Amniotic stem cell (primary cell): ENCODE measurements at places on chromosomes 7 and 10.

DNA sequence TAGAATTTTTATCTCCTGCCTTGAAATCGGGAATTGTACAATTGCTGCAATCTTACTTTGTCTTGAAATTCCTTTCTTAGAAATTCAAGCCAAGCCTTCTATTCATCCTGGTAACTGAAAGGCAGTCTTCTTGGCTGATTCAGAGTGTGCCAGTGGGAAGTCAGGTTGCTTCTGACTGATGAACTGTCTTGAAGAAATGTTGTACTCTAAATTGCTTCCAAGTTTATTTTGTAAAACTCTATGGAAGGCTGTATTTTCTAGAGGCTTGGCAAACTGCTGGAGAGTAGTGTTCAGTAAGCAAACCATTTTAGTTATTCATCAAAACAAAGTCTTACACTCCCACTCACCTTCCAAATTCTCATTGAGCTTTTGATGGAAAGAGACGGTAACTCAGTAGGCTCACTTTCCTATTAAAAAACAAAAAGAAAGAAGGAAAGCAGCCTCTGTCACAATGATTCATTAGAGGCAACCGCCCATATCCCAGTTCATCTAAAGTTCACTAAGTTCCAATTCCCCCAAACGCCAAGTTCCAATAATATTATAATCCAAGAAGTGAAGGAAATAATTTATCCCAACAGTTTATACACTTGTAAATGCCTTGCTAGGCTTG is 187.9 kb upstream of the MALRD1 start:
- DNase-seq: no peak

DNA sequence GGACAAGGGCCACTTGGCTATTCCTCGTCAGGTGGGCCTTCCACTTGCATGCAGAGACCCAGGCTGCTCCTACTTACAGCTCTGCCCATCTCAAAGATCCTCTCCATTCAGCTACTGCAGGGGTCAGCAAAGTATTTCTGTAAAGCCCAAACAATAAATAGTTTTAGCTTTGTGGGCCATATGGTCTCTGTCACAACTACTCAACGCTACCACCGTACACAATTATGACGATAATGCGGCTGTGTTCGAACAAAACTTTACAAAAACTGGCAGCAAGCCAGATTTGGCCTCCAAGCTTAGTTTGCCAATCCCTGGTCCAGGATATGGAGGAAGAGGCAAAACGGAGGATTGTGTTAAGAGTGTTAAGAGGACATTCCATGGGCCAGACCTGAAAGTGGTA is 12.8 kb downstream of the RAB11FIP2 start:
- no peak for DNase-seq

- no peak for DNase-seq
Measured at GRCh38 chr10:93124580-93125318, 51.1 kb downstream of the CYP26A1 start.

- DNase-seq: no peak
Measured at GRCh38 chr10:113232928-113233511, 283.0 kb downstream of the TCF7L2 start.

- DNase-seq: no peak
Measured at GRCh38 chr7:126574276-126575250, 678.2 kb downstream of the GRM8 start.

- no peak for DNase-seq
Measured at GRCh38 chr10:87952612-87953011, 89.2 kb downstream of the PTEN start.

GRCh38 chr7:111919631-111920179 is 286.5 kb downstream of the DOCK4 start:
- no peak for DNase-seq

DNA sequence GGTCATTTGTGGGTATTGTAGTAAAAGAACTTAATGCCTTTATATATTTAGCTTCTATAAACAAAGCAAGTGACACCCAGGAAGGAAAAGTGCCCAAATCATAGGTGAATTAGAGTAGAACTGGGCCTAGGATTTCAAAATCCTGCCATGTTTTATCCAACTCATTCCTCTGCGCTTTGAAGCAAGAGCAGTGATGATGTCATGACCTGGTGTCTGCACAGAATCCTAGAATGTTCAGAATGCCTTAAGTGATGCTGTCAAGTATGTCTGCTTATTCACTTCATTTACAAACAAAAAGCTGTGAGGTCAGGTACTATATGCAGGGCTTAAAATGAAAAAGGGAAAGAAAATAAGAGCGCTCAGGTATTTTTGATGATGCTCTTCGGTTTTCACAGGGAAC is 737.2 kb upstream of the ANKRD30A start:
- DNase-seq: no peak

- DNase-seq: no peak
Measured at GRCh38 chr7:154450451-154450850, 398.3 kb downstream of the DPP6 start.

- no peak for DNase-seq
Measured at GRCh38 chr10:89151857-89152256, 55.3 kb downstream of the CH25H start.
